ENCODE measurements at places on chromosomes 13 and 19.

DNA sequence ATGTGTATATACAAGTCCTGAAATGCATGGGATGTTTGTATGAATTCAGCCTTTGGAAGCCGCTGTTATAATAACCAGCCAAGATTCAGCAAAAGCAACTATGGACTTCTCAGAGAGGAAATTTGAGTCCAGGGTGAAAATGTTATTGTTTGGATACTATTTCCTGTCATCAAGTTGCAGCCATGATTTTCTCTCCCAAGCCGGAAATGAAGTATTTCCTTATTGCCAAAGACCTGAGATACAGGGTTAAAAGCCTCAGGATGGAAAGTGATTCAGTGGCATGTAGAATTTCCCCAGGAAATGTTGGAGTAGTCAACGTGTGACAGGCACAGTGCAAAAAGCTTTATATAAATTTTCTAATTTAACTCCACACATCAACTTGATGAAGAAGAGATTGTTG, 133.9 kb downstream of the IRS2 start:
- no peak for DNase-seq

- DNase-seq: no peak
These were observed 715.9 kb upstream of the ATXN8OS start for GRCh38 chr13:69391756-69392155.

GRCh38 chr19:56507446-56508289, at the start of gene ZNF471:
Gene ZNF471, plus strand, starts transcription at chr19:56507855. Its CDS starts 3,717 bp downstream, at chr19:56511572.
- DNase-seq: peak; percentile 91

DNA sequence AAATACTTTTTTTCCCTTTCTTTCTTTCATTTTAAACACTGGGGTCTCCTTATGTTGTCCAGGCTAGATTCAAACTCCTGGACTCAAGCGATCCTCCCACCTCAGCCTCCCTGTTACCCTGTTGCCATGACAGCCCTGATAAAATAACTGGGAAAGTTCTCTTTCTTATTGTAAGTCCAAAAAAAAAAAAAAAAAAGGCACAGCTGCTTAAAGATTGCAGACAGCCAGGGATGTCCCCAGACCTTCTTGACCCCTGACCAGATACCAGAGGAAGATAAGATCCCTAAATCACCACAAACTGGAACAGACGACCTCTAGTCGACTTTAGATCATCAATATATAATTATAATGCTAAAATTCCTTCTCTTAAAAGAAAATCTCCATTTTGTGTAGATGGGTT, 1.1 kb upstream of the MVB12A start:
- DNase-seq: no peak

GRCh38 chr19:14478113-14478545, 3.0 kb upstream of the PTGER1 start:
- DNase-seq: no peak

DNA sequence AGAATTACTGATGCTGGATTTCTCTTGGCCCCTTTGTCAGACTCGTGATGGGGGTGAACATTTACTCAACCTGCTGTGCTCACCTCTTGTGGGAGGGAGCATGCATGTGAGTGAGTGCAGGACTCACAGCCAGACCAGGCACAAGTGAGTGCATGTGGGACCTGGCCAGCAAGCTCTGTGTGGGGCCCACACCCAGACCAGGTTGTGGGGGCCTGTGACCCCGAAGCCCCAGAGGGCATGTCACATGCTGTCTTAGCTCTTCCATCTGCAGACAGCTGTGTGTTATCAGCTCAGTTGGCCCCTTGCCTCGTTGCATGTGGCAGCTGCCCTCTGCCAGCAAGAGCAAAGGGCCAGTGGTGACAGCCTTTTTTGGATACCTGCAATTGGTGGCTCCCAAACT, 614.4 kb downstream of the GPC5 start:
- DNase-seq: no peak

- no peak for DNase-seq
These were observed 20.7 kb downstream of the OBI1 start for GRCh38 chr13:78638216-78638615.
